M059J (cell line): ENCODE measurements at places on chromosomes 7 and 10.
A peak's percentile ranks its signal among the peaks of the same experiment; 100 is the strongest.

DNA sequence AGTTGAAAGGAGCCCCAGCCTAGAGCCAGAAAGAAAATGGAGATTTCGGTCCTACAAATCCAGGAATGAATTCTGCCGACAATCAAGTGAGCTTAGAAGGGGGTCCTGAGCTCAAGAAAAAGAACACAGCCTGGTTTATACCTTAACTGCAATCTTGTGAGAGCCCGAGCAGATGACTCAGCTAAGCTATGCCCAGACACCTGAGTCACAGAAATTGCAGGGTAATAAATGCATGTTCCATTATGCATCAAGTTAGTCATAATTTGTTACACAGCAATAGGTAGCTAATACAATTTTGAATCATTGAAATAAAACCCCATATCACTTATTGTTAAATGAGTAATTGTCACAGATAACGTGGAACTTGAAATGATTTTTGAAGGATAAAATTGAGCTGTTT lies 111.8 kb upstream of the FOXP2 start:
- DNase-seq = no peak

DNA sequence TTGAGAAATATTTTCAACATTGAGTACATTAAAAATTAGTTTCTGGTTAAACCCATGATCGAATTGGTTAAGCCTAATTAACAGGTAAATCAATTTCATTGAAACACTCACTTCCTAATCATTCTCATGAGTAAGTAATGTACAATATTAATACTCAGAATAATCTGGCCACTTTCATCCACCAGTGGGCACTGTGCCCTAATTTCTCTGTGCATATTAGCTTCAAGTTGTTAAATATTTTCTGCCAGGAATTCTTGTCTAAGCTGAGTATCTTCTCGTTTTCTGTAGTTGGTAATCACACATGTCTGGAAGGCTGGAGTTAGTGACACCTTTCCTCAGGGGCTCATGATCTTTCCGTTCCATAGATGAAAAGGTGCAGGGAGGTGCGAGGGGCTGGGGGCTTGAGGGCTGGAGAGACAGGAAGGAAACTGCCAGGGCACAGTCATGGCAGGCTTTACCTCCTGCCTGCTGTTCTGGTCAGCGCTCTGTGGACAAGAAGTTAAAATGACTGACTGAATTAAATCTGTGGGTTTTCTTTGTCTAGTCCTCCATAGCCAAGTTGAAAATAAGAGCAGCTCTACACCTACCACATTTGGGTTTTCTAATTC lies 71.9 kb downstream of the WIPF3 start:
- DNase-seq = peak; percentile 62

DNA sequence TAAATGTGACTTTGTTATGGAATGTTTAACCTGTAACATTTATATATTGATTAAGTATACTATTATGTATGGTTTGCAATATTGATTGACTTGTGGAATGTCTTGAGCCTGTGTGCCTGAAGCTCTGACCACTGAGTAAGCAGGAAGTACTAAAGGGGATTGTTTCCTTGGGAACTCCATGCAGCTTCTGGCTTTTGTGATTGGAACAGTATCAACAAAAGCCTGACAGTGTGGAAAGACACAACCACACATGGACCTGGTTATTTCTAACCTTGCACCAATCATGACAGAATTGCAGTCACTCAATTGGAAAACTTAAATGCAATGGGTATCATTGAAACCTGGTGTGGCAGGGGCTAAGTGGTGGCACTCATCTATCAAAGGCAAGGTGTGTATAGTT lies 45.5 kb upstream of the PIK3CG start:
- no peak for DNase-seq

DNA sequence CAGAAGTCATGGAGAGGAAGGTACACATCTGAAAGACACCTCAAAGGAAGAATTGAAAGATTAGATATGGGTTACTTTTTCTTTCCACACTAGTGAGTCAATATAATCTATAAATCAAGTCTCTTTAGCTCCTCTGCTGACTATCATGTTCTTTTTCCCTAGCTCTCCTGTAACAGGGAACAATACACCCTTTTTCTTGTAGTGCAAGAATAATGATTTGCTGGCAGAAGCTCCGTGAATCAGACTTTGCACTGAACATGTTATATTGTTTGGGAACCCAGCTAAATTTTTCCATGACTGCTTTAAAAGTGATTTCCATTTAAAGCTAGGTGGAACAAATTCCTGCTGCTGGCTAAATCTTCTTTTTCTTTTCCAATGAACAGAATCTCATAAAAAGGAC lies 756.6 kb upstream of the C7orf33 start:
- DNase-seq = no peak

- DNase-seq = no peak
Measured at GRCh38 chr10:119364645-119365600, 157.6 kb downstream of the GRK5 start.

GRCh38 chr7:1668396-1669063 lies 1.5 kb upstream of the ELFN1 start:
- peak; percentile 46 for DNase-seq

- no peak for DNase-seq
Measured at GRCh38 chr10:48843198-48843597, 96.4 kb downstream of the LRRC18 start.

GRCh38 chr10:91017198-91017597 lies 96.3 kb upstream of the ANKRD1 start:
- peak; percentile 12 for DNase-seq

GRCh38 chr7:40777730-40778312 lies 643.0 kb downstream of the SUGCT start:
- DNase-seq = no peak

GRCh38 chr10:80075781-80076180 lies 2.7 kb upstream of the TMEM254 start:
- DNase-seq = peak; percentile 20

DNA sequence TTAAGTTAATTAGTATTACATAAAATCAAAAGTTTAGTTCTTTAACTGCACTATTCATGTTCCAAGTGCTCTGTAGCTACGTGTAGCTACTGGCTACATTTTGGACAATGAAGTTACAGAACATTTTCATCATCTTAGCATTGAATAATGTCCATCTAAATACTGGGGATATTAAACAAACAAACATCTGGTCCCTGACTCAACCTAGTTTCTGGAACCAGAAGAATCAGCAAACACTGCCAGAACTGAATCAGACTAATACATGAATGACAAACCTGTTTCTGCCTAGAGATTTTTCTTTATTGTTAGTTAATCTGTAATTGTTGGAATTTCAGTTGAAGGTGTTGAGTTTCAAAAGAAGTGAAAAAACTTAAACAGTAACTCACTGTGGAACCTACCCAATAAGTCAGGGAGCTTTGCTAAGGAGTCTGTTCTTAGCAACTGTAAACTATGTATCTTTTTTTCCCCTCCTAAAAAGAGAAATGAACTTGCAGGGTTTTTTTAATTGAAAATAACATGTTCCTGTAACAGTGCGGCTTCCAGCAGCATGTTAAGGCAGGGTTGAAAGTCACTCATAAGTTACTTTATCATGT lies 58.3 kb downstream of the CDK13 start:
- DNase-seq = peak; percentile 59

- DNase-seq = no peak
Measured at GRCh38 chr10:122281751-122282150, 10.7 kb downstream of the BTBD16 start.

DNA sequence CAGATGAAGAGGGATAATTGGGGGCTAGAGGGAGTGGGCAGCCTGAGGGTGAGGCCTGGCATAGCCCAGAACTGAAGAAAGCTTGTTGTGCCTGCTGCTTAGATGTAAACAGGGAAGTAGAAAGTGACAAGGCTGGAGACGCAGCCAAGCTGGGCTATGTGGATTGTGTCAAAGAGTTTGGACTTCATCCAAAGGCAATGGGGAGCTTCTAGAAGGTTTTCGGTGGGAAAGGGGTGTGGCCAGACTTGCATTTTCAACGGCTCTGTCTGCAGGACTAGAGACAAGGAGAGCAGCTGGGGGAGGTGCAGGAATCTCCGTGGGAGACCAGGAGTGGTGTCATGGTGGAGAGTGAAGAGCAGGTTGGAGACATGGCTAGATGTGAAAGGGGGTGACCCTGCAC lies 48.8 kb downstream of the GOLGA7B start:
- no peak for DNase-seq
